Activated naive CD8-positive, alpha-beta T cell treated with anti-CD3 and anti-CD28 coated beads, Interleukin-2, amount 10 ng/mL, durations not matched to agents 7 days and 5 days (primary cell): ENCODE measurements at places on chromosomes 1 and 21.

DNA sequence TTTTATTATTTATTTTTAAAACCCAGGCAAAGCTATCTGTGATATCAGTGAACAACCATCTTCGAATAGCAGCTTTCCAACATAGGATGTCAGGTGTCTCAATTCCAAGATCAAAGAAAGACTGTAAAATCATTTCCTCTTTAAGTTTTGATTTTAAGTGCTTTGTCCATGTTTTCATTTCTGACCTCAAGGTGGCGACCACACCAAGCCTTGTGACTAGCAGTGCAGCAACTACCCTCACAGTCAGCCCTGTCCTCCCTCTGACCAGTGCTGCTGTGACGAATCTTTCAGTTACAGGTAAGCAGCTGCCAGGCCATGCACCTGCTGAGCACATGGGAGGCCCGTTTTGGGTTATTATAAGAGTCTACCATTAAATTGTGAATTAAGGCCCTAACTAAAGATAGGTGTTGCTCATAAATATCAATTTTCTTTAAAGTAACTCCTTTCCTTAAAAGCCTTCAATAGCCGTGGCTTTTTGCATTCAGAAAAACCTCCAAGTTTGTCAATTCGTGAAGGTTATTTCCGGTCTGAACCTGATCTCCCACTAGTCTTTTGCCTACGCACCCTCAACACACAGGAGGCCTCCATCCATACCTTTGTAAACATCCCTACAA is 117.0 kb downstream of the CD247 start:
- peak; percentile 41 for DNase-seq

- peak; percentile 92 for DNase-seq
Measured at GRCh38 chr21:33924079-33924765, 8.6 kb upstream of the ATP5PO start.

GRCh38 chr1:160997323-160998038 is 23.5 kb downstream of the F11R start:
- no peak for DNase-seq

GRCh38 chr21:46608672-46609111 is 3.8 kb upstream of the S100B start:
- DNase-seq = no peak

- DNase-seq = no peak
Measured at GRCh38 chr1:212591922-212592321, 16.6 kb upstream of the ATF3 start.

DNA sequence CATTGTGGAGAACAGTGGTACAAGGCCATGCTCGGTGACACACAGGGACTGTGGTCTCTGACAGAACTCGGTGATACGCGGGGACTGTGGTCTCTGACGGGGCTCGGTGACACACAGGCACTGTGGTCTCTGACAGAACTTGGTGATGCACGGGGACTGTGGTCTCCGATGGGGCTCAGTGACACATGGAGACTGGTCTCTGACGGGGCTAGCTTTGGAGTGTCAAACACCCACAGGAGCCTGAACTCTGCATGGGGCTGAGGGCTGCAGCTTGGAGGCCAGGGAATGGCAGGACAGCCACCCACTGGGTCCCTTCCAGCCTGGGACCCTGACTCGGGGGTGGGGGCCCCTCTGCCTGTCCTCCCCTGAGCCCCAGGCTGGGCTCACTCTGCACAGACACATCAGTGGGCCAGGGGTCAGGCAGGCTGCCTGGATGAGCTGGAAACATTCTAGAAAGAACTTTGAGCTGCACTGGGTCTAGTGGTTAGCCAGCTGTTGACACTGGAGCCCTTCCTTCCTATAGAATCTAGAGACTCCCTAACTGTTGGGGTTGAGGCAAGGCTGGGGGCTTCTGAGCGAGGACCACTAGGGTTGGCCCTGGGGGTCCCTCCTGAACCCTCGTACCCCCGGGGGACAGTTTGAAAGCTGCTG is 49.8 kb downstream of the DISP3 start:
- DNase-seq = no peak

DNA sequence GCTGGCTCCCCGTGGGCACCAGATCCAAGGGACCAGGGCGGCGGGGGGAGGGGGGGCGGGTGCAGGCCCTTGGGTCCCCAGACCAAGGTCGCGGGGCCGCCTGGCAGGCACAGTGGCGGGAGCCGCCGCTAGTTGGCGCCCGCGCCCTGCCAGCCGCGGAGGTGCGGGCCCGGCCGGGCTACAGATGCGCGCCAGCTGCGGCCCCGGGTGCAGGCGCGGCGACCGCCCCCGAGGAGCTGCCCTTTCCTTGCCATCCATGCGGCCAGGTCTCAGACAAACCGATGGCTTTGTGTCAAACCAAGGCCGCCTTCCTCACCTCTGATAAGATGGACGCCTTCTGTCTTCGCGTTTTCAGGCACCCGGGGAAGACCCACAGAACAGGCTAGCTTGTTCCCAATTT is 2.2 kb upstream of the RUNX3 start:
- peak; percentile 87 for DNase-seq

- no peak for DNase-seq
Measured at GRCh38 chr1:40183055-40183710, 22.0 kb downstream of the RLF start.

DNA sequence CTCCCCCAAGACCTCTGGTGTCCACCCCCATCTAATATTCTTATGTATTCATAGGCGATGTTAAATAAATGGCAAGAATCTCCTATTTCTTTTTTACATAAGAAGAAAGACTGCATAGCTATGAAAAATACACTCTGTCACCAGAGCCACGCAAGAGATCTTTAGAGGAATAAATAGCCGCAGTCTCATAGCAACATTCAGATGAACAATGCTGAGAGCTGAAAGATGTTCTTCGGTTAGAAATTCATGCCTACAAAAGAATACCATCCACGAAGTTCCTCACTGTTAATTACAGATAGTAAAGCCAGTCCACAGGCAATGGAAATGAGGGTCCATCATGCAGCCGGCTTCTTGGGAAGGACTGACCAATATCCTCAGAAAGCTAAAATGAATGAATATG is 76.0 kb upstream of the SOD1 start:
- DNase-seq = no peak

DNA sequence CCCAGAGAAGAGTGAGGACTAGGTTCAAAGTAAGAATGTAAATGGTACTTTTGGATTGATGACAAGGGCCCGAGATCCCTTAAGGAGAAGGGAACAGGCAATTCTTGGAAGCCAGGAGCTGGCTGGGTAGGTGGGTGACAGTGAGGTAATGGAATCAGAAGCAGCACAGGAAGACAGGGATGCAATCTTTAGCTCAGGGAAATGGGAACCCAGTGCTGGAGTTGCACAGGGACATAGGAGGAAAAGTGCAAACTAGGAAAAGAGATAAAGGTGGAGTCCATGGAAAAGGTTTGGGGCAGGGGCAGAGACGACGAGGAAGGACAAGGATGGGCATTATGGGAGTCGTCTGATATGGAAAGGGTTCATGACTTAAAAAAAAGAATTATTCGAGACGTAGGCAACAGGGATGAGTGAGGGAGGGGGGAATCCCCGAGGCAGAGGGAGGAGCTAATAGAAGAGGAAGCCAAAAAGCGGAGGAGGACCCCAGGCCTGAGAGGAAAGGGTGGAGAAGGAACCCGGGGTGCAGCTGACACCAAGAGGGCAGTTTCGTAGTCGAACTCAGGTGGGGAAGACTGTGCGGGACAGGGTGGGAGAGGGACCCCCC is 495 bp downstream of the PI4KB start:
- DNase-seq = no peak

DNA sequence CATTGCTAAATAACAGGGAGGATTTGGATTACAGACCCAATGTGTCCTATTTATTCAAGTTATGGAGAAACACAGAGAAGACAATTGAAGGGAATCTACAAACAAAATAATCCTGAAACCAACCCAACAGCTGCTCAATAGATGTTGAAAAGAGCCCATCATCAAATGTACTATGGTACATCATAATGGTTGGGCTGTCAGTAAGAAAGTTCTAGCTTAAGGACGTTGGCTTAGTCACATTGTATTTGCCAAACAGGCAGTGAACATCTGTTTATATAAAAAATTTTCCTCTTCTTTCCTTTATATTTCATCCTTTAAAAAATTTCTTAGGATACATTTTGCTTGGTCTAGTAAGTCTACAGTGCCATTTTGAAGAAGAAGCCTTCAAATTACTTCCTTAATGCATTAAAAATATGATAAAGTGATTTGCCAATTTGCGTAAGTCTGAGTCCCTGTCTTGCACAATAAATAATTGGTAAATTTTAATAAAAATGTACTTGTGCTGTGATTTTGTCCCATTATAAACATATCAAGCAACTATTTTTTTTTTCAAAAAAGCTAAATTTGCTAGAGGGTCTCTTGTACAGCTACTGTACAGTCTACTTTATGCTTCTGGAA is 14.4 kb downstream of the MAP3K7CL start:
- no peak for DNase-seq

DNA sequence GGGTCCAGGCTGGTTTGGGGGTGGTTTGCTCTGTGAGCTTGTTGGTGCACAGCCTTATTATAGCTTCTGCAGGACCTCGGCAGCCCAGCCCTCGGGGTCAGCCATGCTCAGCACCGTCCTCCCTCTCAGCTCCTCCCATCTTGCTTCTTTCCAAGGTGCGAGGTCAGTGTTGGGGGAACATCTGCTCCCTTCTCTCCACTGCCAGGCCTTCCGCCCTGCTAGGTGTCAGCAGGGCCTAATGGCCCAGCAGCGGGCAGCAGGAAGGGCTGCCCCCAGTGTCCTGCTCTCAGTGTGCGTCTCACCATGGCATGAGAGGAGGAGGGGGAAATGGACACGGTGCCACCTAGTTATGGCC is 36.5 kb upstream of the LRRC3 start:
- DNase-seq = peak; percentile 10

DNA sequence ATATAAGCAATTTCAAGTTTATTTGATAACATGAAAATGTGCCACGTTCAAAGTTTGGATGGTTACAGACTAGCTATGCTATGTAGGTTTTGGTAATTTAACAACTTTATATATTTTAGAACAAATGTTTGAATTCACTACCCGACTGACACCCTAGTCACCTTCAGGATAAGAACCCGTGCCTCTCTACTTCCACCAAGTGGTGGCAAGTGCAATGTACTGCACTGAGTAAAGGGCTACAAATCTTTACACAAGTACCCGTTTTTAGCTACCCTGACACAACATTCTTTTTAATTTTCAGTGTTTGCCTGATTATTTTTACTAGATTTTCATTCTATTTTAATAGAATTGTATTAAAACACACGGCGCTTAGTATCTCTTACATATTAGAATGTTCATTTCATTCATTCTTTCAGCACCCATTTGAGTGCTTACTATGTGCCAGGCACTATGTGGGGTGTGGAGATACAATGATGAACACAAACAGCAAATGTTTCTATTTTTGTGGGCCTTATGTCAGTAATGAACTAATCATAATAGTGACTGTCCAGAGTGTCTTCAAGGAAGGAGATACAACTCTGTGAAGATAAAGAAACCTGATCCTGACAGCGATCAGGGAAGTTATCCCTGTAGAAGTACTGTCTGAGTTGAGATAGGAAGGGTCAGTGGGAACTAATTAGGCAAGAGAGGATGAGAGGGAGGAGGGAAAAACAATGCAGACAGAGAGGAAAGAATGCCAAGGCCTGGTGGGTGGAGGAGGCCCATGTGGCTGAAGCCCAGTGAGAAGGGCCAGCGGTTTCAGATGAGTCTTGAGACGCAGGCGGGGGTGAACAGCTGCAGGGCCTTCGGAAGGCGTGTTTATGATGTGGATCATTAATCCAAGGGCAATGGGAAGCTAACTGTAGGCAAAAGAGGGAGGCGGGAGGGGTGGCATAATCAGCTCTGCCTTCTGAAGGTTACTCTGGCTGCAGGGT is 3.8 kb downstream of the LCA5L start:
- no peak for DNase-seq

DNA sequence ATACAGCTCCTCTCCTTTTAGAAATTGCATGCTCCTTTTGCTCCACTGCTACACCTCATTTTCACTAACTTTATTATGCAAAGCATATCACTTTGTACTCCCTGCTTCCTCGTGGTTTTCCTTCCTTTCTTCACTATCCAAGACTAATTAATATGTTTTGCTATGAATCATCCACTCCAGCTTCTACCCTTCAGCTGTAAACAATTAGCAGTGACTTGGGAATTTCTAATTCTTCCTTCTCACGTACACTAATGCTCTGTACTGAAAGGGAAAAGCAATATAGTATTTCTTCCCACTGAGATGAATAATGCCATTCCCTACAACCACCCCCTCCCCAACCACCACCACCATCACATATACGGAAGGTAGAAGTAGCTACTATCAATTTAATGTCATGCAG is 1917.0 kb downstream of the MRPL39 start:
- DNase-seq = no peak

- DNase-seq = no peak
Measured at GRCh38 chr21:32544697-32545096, 40.6 kb downstream of the TCP10L start.

- no peak for DNase-seq
Measured at GRCh38 chr1:185360714-185361113, 43.7 kb upstream of the IVNS1ABP start.

GRCh38 chr1:101632548-101633272 is 364.0 kb downstream of the OLFM3 start:
- no peak for DNase-seq

GRCh38 chr1:87586501-87586900 is 257.8 kb downstream of the LMO4 start:
- DNase-seq = no peak

- peak; percentile 44 for DNase-seq
Measured at GRCh38 chr1:167617153-167618147, 12.6 kb upstream of the RCSD1 start.

DNA sequence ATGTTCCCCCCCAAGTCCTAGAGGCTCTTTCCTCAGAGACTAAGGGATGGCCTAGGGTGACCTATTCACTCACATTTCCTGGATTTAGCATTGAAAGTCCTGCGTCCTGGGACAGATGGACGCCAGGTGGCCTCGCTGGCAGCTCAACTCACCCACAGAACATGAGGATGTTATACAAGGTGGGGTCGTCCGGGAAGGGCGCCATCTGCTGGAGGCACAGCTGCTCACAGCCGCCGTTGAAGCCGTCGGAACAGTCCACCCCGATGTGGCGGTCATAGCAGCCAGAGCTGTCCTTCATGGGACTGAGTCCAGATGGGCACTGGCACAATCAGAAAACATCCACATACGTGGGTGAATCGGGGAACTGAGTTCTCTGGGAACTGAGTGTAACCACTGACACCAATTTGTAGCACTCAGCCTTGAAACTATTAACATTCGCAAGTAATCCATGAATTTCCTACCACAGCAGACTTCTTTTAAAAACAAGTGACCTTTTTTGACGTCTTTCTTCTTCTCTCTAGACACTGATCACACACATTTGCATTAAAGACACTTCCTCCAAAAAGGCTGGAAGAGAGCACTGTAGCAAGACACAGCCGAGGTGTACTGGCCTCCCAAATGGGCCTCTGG is 215.4 kb downstream of the ASTN1 start:
- DNase-seq = peak; percentile 29

GRCh38 chr1:186429017-186429416 is 31.9 kb downstream of the PDC start:
- DNase-seq = no peak

GRCh38 chr1:161723459-161724141 is 2.3 kb downstream of the FCRLB start:
- no peak for DNase-seq
